ENCODE measurements at places on chromosomes 6 and 20. TPM values are rescaled to one million over a fixed set of nuclear protein-coding genes. Genes with fewer than 3 reads are reported as not detected.

LINC00237 gene
- not detected for polyA plus RNA-seq

CDH4 gene
- polyA plus RNA-seq = 0.07 TPM

ERVFRD-1 gene
- polyA plus RNA-seq = not detected

CST4 gene
- polyA plus RNA-seq = not detected

TAAR6 gene
- polyA plus RNA-seq = not detected

GRCh38 chr6:34201455-34202107 lies 35.1 kb upstream of the HMGA1 start:
- peak overlapping the region; percentile 24 for H3K27ac ChIP-seq
- H3K4me3 ChIP-seq = no peak overlapping the region
- H3K4me1 ChIP-seq = peaks cover under 1% of the 10 kb centered on the region
- H3K27me3 ChIP-seq = no peaks in the 10 kb centered on the region

DNA sequence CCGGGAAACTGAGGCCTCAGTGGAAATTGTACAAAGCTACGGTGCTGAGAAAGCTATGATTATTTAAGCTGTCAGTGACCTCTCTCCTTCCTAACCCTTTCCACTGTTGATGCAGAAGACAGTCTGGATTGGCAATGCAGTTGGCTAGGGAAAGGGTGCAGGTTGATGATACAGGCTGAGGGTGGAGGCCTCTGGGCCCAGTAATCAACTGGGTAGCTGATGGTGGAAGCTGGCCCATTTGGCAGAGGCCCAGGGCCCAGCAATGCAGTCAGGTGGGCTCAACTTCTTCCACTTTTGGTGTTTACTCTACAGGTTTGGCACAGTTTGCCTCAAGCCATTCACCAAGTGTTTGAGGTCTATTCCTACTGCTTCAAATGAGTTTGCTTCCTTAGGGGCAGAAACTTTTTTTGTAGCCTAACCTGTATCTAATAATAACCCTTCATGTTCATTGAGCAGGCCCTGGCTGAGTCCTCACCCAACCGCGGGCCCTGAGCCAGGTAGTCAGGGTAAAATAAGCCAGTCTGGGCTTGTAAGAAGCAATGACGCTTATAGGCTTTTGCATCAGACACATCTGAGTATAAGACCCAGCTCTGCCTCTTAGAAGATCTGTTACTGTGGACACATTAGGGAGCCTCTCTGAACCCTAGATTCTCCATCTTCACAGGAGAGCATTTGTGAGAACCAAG lies 12.1 kb downstream of the BCL2L1 start:
- DNase-seq = no peak
- no peaks in the 10 kb centered on the region for H3K36me3 ChIP-seq
- H3K27me3 ChIP-seq = no peaks in the 10 kb centered on the region
- H3K4me1 ChIP-seq = peaks cover 73% of the 10 kb centered on the region
- H3K4me3 ChIP-seq = no peak overlapping the region

GRCh38 chr20:44001667-44002596 lies 87.3 kb downstream of the TOX2 start:
- H3K27ac ChIP-seq = no peak overlapping the region
- no peaks in the 10 kb centered on the region for H3K4me1 ChIP-seq
- H3K4me3 ChIP-seq = no peak overlapping the region
- no peaks in the 10 kb centered on the region for H3K36me3 ChIP-seq

DNA sequence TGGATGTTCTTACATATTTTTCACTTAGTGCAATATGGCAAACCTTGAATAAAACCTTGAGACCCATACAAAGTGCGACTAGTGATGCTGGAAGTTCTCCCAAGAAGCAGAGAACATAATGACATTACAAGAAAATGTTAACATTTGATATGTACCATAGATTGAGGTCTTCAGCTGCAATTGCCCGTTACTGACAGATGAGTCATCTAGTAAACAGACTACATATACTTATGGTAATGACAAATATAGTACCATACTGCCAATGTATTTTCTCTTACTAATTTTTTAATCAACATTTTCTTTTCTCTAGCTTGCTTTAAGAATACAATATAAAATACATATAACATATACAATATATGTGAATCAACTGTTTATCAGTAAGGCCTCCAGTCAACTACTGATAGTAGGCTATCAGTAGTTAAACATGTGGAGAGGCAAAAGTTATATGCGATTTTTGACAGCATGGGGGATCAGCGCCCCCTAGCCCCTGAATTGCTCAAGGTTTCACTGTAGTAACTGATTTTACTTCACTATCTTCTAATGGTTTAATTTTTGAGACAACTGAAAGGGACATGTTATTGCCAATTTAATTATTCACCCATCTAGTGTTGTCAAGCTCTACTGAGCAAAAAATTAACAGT lies 166.7 kb upstream of the ADGRB3 start:
- H3K4me1 ChIP-seq = no peaks in the 10 kb centered on the region
- H3K27ac ChIP-seq = no peak overlapping the region
- H3K4me3 ChIP-seq = no peak overlapping the region
- no peaks in the 10 kb centered on the region for H3K36me3 ChIP-seq

- H3K27me3 ChIP-seq = no peaks in the 10 kb centered on the region
- peaks cover 4% of the 10 kb centered on the region for H3K4me1 ChIP-seq
- H3K36me3 ChIP-seq = no peaks in the 10 kb centered on the region
- no peak overlapping the region for H3K4me3 ChIP-seq
- DNase-seq = no peak
These were observed 16.6 kb downstream of the SYNDIG1 start for GRCh38 chr20:24485981-24486380.

DNA sequence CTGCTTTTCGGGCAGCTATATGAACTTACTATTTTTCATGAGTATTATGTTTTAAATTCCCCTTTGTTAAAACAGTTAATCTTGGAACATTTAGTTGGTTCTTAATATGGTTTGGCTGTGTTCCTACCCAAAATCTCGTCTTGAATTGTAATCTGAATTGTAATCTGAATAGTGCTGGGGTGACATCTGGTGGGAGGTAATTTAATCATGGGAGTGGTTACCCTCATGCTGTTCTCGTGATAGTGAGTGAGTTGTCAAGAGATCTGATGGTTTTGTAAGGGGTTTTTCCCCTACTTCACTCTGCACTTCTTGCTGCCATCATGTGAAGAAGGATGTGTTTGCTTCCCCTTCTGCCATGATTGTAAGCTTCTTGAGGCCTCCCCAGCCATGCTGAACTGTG lies 305.4 kb upstream of the MAP3K7 start:
- H3K4me1 ChIP-seq = no peaks in the 10 kb centered on the region
- DNase-seq = no peak
- no peak overlapping the region for H3K27ac ChIP-seq

DNA sequence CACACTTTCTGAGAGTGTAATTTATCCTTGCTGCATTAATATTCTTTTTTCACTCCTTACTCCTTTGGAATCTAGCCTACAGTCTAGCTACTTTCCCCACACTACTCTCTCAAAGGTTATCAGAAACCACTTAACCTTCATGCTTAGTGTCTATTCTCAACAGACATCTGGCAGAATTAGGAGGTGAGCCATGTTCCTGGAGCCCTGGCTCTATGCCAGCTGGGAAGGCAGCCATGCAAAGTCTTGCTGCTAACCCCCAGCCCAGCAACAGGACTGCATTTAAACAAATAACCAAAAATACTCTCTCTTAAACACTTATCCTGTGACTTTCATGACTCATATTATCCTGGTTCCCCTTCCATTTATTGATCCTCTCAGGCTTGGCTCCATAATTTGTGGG lies 260.2 kb downstream of the BCKDHB start:
- no peaks in the 10 kb centered on the region for H3K4me1 ChIP-seq
- DNase-seq = no peak
- H3K4me3 ChIP-seq = no peak overlapping the region
- no peak overlapping the region for H3K27ac ChIP-seq

DNA sequence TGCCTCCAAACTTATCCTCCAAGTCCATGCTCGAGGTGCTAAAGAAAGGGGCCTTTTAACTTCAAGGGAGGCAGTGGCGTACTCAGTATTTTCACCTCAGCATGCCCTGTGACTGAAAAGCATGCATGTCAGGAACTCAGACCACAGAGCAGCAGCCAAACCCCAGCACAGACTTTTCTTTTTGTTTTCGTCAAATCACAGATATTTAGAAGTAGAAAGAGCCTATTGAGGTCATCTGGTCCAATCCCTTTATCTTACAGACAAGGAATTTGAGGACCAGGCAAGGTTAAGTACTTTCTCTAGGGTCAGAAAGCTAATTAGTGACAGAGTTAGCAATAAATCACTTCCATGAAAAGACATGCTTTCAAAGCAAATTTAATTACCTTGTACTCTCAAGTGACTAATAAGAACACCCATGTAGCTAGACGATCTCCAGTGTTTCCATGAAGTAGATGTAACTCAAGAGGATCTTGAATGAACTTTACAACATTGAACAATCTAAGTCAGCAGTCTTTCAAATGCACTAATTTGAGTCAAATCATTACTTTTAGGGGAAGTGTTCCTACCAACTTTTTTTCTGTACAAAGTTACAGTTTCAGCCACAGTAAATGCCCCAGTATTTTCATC lies 35.9 kb downstream of the MOXD1 start:
- H3K27me3 ChIP-seq = no peaks in the 10 kb centered on the region
- H3K4me1 ChIP-seq = no peaks in the 10 kb centered on the region
- no peaks in the 10 kb centered on the region for H3K36me3 ChIP-seq
- no peak overlapping the region for H3K4me3 ChIP-seq

- peaks cover 6% of the 10 kb centered on the region for H3K4me1 ChIP-seq
- no peak overlapping the region for H3K4me3 ChIP-seq
- H3K27ac ChIP-seq = no peak overlapping the region
- no peak for DNase-seq
These were observed 57.0 kb upstream of the PREP start for GRCh38 chr6:105459864-105460263.

GRCh38 chr6:109291902-109292301 lies 90.4 kb downstream of the CD164 start:
- no peak overlapping the region for H3K4me3 ChIP-seq
- no peak for DNase-seq
- no peak overlapping the region for H3K27ac ChIP-seq

GRCh38 chr6:6008648-6009421 lies 2.1 kb upstream of the NRN1 start:
- no peak overlapping the region for H3K27ac ChIP-seq
- peaks cover 63% of the 10 kb centered on the region for H3K27me3 ChIP-seq
- H3K4me1 ChIP-seq = peaks cover 54% of the 10 kb centered on the region
- peak; percentile 31 for DNase-seq
- H3K4me3 ChIP-seq = peak overlapping the region; percentile 75

- H3K27ac ChIP-seq = no peak overlapping the region
- H3K36me3 ChIP-seq = peaks cover 20% of the 10 kb centered on the region
- no peak for DNase-seq
These were observed 18.3 kb downstream of the ZMYND8 start for GRCh38 chr20:47338131-47338628.

- H3K4me3 ChIP-seq = peak overlapping the region; percentile 65
- H3K27me3 ChIP-seq = no peaks in the 10 kb centered on the region
- H3K4me1 ChIP-seq = peaks cover 78% of the 10 kb centered on the region
These were observed 9.0 kb downstream of the ADA start for GRCh38 chr20:44642203-44643153.

- no peak overlapping the region for H3K27ac ChIP-seq
- H3K4me3 ChIP-seq = no peak overlapping the region
- no peaks in the 10 kb centered on the region for H3K27me3 ChIP-seq
- no peak for DNase-seq
- no peaks in the 10 kb centered on the region for H3K4me1 ChIP-seq
- H3K36me3 ChIP-seq = no peaks in the 10 kb centered on the region
These were observed 24.1 kb downstream of the LRFN2 start for GRCh38 chr6:40563111-40563510.

GRCh38 chr6:110491644-110492317 lies 15.4 kb upstream of the SLC22A16 start:
- no peak overlapping the region for H3K27ac ChIP-seq
- H3K4me1 ChIP-seq = no peaks in the 10 kb centered on the region
- H3K36me3 ChIP-seq = no peaks in the 10 kb centered on the region
- no peak overlapping the region for H3K4me3 ChIP-seq

GRCh38 chr6:97423190-97423589 lies 140.2 kb upstream of the MMS22L start:
- no peaks in the 10 kb centered on the region for H3K36me3 ChIP-seq

DNA sequence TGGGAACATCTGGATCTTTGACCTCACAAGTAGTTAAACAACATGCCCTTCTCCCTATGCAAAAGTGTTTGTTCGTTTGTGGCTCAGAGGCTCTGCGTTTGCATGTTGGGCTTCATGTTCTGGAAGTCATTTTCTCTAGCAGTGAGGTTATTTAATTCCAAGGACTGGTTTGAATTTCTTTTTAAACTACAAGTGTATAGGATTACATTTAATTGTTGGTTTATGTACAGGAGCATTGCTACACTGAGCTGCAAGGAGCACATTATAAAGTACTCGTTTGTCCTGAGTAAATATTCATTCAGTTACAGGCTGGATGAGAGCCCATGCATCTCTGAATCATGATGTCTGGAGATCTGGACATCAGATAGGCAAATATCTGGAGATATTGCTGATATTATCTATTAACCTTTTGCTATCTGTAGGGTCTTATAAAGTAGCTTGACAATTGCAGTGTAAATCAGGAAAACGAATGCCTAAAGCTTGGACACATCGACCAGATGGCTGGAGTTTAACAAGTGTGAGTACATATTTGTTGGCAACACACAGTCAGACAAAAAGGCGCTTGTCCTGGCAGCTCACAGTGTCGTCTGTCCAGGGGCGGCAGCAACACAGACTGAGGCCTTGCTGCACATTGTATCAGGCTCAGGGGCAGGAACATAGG lies 84.6 kb downstream of the PDE7B start:
- no peaks in the 10 kb centered on the region for H3K4me1 ChIP-seq
- H3K27me3 ChIP-seq = no peaks in the 10 kb centered on the region
- H3K36me3 ChIP-seq = no peaks in the 10 kb centered on the region
- no peak overlapping the region for H3K4me3 ChIP-seq
- no peak for DNase-seq

DNA sequence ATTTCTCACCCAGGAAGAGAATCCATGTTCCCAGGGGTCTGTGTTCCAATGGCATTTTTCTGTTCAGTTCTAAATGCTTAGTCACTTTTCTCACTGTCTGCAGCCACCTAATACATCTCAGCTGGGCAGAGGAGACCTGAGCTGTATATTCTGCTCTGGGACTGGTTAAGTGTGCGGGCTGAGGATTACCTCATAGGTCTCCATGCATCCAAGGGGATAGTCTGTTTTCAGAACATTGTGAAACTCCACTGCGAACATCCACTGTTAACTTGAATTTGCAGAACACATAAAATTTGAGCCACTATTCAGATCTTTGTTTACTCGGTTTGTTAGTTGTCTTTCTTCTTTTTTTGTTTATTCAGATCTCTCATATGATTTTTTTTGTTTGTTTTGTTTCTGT lies 947.1 kb downstream of the TFAP2A start:
- no peaks in the 10 kb centered on the region for H3K36me3 ChIP-seq
- no peak for DNase-seq
- no peaks in the 10 kb centered on the region for H3K27me3 ChIP-seq
- no peak overlapping the region for H3K27ac ChIP-seq

DNA sequence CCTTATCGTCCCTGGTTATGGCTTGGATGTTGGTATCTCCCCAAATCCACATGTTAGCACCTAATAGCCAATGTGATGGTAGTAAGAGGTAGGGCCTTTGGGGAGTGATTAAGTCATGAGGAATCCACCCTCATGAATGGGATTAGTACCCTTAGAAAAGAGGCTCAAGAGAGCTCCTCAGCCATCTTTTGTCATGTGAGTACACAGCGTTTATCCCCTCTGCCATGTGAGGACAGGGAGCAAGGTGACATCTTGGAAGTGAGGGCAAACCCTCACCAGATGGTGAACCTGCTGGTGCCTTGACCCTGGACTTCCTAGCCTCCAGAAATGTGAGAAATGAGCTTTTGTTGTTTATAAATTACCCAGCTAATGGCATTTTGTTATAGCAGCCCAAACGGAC lies 16.1 kb upstream of the SIRPB2 start:
- peaks cover 3% of the 10 kb centered on the region for H3K4me1 ChIP-seq
- H3K27me3 ChIP-seq = peaks cover 6% of the 10 kb centered on the region
- peaks cover 9% of the 10 kb centered on the region for H3K36me3 ChIP-seq
- H3K4me3 ChIP-seq = no peak overlapping the region
- no peak overlapping the region for H3K27ac ChIP-seq
- DNase-seq = no peak

GRCh38 chr6:88165844-88166492 lies at the start of gene CNR1:
Gene CNR1, minus strand, starts transcription at chr6:88166347. Its CDS starts 21,073 bp downstream, at chr6:88145274.
- peaks cover 15% of the 10 kb centered on the region for H3K4me1 ChIP-seq
- no peak within 1 kb of the TSS for H3K27ac ChIP-seq
- peak within 1 kb of the TSS; percentile 52 for H3K4me3 ChIP-seq
- peaks cover 63% of the 10 kb centered on the region for H3K27me3 ChIP-seq

All from naive thymus-derived CD8-positive, alpha-beta T cell (primary cell).